ENCODE measurements at places on chromosomes 13 and 19. TPM values are rescaled to one million over a fixed set of nuclear protein-coding genes. Genes with fewer than 3 reads are reported as not detected.

CDX2 gene
- total RNA-seq, result not detected

ONECUT3 gene
- 0.23 TPM for total RNA-seq

ZNF729 gene
- total RNA-seq, result 0.23 TPM

PNMA8B gene
- 33.0 TPM for total RNA-seq

P2RY11 gene
- 6.5 TPM for total RNA-seq

DLEU7 gene
- total RNA-seq, result 15.0 TPM

LAIR2 gene
- total RNA-seq, result not detected

PNMA8A gene
- 108 TPM for total RNA-seq

PGLYRP2 gene
- not detected for total RNA-seq

KLK4 gene
- total RNA-seq, result not detected

PRR22 gene
- total RNA-seq, result 0.69 TPM

SLC25A15 gene
- 26.8 TPM for total RNA-seq

SLC25A41 gene
- total RNA-seq, result 0.69 TPM

GPR18 gene
- total RNA-seq, result not detected

DDX49 gene
- total RNA-seq, result 47.3 TPM

RNF17 gene
- total RNA-seq, result 1.6 TPM

CYP4F3 gene
- total RNA-seq, result 0.23 TPM

CCDC169 gene
- total RNA-seq, result 4.4 TPM

IL17D gene
- total RNA-seq, result 19.1 TPM

PSENEN gene
- total RNA-seq, result 23.5 TPM

EFNA2 gene
- total RNA-seq, result 12.5 TPM

RXFP2 gene
- total RNA-seq, result 0.69 TPM

PTPRS gene
- 269 TPM for total RNA-seq

CILP2 gene
- total RNA-seq, result 1.8 TPM

CD37 gene
- total RNA-seq, result 2.1 TPM

MISP3 gene
- total RNA-seq, result 1.8 TPM

LILRA1 gene
- 0.23 TPM for total RNA-seq

ZNF835 gene
- 12.7 TPM for total RNA-seq

PEG3 gene
- 380 TPM for total RNA-seq

S1PR5 gene
- not detected for total RNA-seq

RNF113B gene
- not detected for total RNA-seq

MUC16 gene
- not detected for total RNA-seq

ERICH4 gene
- total RNA-seq, result not detected

WDR87 gene
- total RNA-seq, result not detected

CGB2 gene
- not detected for total RNA-seq

FAM216B gene
- 17.8 TPM for total RNA-seq

ZSCAN4 gene
- not detected for total RNA-seq

ZNF486 gene
- total RNA-seq, result 9.7 TPM

UBE2L5 gene
- 0.92 TPM for total RNA-seq

All from diencephalon (tissue), 1 donor.